ENCODE measurements at places on chromosomes 3 and 15.
A peak's percentile ranks its signal among the peaks of the same experiment; 100 is the strongest.

- no peak for DNase-seq
Measured at GRCh38 chr15:73139744-73140553, 87.7 kb downstream of the NEO1 start.

DNA sequence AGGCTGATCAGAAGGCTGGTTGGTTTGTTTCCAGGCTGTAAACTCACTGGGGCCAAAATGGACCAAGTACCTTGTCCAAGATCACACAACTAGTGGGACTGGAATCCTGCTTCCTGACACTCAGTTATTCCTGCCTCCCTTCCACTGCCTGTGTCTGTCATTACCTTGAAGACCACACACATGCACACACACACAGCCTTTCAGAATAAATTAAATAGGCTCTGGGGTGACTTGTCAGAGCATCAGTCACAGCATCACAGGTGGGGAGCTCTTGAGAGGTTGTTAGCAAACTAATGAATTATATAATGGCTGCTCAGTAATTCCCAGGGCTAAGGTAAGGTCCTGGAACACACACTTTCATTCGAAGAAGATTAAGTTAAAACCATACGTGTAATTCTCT is 231.8 kb downstream of the UACA start:
- DNase-seq: no peak

GRCh38 chr3:71854706-71855105 is 69.8 kb upstream of the PROK2 start:
- DNase-seq: no peak

DNA sequence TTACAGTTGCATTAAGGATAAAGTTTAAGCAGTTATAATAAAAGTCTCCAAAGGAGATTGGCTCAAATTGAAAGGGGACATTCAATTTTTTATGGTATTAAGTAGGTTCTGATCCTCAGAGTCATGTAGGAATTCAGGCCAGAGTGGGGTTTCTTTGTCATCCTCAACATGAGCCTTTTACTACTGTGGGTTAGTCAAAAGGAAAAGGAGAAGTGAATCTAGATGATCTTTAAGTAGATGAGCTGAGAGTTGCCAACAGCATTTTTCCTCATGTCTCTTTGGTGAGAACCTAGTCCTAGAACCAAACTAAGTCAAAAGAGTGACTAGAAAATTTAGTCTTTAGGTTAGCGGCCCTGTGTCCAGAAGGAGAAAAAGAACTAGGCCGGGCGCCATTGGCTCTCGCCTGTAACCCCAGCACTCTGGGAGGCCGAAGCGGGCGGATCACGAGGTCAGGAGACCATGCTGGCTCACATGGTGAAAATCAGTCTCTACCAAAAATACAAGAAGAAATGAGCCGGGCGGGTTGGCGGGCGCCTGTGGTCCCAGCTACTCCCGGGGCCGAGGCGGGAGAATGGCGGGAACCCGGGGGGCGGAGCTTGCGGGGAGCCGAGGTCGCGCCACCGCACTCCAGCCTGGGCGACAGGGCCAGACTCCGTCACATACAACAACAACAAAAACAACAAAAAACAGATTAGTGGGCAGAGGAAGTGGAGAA is 4.2 kb upstream of the CHL1 start:
- DNase-seq: no peak

- no peak for DNase-seq
Measured at GRCh38 chr3:112693186-112693585, 52.2 kb upstream of the CCDC80 start.

- peak; percentile 28 for DNase-seq
Measured at GRCh38 chr3:160784853-160785252, 28.8 kb downstream of the PPM1L start.

DNA sequence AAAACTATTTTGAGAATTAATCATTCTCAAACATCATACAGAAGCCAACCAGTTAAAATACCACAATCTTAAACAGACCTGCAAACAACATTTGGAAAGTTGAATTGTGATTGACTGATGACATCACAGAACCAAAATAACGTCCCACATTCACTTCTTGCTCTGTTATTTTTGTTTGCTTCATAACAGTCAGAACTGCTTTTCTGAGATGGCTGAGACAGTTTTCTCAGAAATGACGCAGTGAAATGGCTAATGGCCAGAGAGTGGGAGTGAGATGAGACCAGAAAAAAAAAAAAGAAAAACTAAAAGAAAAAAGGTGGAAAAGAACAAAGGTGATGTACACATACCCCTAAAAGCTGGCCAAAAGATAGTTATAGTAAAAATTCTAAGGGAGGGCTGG is 1061.2 kb downstream of the FHIT start:
- no peak for DNase-seq

DNA sequence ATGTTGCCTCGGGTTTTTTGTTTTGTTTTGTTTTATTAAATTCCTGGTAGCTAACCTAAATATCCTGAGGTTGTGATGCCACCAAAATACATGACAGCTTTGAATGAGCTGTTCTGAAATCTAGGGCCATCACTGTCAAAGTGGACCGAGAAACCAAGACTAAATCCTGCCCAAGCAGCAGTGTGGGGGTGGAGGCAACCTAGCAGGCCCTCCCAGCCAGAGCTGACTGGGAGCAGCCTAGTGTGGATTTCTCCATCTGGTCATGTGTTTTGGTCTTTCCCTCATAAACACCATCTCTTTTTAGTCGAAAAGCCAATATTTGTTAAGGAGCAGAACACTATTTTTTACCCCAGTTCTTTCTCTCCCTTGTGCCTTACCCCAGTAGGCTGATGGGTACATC is 52.2 kb downstream of the LARS2 start:
- DNase-seq: no peak

DNA sequence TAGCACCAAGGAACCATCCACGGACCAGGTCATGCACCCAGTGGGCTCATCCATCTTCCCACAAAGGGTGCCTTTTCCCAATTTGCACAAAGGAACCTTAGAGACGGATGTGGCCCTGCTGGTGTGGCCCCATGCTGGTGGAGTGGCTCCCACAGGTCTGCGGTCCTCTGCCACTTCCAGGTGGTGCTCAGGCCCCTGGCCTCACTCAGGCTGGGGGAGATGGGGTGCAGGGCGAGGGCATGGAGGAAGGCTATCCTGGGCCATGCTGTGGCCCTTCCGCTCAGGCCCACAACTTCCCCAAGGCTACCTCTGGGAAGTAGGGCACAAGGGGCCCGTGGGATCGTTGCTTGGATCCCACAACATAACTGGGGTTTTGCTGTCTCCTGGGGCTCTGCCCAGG is 5.2 kb upstream of the SYNM start:
- no peak for DNase-seq

DNA sequence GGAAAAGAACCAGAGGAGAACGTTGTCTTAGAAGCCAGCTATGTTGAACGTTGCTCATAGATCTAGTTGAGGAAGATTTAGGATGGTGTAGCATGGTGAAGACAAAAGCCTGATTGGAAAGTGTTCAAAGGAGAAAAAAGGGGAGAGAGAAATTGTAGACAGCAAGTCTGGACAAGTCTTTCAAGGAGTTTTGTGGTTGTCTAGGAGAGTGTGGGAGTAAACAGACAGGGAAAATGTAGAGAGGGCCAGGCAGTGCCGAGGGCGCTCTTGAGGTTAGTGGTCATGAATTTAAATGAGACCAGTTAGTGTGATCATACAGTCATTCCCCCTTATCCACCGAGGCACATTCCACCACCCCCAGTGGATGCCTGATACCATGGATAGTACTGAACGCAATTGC is 167.5 kb upstream of the IL12A start:
- no peak for DNase-seq

All from hematopoietic multipotent progenitor cell treated with erythropoietin and hydrocortisone succinate and interleukin-3 and kit ligand, for 4 days (in vitro differentiated cells).